CD4-positive, alpha-beta T cell treated with Interleukin-1 beta for 1 hour (primary cell): ENCODE measurements at places on chromosomes 2 and 18.
A peak's percentile ranks its signal among the peaks of the same experiment; 100 is the strongest.

GRCh38 chr2:230127195-230127594 lies 58.5 kb upstream of the SLC16A14 start:
- no peak for DNase-seq

GRCh38 chr2:206915121-206915520 lies 24.2 kb upstream of the CPO start:
- DNase-seq, result no peak

DNA sequence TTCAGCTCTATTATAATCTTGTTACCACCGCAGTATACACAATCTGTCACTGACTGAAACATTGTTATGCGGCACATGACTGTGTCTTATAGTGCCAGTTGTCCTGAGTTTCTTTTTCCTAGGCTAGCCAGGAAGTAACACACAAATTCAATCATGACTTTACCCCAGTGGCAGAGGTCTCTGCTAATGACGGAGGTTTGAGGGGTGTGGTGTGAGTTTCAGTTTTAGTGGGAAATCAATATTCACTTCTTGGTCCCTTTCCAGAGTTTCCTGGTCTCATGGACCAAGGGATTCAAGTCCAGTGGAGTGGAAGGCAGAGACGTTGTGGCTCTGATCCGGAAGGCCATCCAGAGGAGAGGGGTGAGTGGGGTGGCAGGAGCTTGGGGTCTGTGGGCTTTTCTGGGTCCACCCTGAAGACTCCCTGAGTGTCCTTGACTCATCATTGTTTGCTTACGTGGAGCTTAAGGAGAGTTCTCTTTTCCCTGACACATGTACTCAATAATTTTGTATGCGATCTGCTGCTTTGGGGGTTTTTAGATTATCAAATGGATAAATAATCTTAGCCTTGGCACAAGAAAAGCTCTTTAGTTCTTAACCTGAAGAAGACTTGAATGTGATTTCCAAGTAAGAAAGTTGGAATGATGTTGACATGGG lies 39.2 kb downstream of the HK2 start:
- DNase-seq, result no peak

DNA sequence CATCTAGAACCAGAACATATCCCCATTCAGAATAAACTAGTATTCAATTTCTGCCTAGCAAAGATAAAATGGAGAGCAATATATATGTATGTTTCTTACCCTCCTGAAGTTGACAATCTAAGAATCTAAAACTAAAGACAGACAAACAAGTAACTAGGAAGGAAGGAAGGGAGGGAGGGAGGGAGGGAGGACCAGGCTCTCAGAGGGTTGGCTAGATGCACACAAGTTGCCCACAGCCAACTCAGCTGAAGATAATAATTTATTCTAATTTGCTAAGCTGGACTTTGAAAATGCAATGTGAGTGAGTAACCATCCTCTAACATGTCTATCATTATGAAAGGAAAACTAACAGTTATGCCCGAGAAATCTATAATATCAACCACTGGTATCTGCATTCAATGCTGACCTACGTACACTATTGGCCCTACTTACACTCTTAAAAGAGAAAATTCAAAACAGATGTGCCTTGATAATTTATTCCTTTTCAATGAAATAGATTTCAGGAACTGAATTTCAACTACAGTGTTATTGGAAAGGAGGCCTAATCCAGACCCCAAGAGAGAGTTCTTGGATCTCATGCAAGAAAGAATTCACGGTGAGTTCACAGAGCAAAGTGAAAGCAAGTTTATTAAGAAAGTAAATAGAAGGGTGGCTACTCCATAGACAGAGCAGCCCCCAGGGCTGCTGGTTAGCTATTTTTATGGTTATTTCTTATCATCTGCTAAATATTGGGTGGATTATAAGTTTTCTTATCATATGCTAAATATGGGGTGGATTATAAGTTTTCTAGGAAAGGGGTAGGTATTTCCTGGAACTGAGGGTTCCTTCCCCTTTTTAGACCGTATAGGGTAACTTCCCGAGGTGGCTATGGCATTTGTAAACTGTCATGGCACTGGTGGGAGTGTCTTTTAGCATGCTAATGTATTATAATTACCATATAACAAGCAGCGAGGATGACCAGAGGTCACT lies 288.5 kb upstream of the SLC39A10 start:
- no peak for DNase-seq

DNA sequence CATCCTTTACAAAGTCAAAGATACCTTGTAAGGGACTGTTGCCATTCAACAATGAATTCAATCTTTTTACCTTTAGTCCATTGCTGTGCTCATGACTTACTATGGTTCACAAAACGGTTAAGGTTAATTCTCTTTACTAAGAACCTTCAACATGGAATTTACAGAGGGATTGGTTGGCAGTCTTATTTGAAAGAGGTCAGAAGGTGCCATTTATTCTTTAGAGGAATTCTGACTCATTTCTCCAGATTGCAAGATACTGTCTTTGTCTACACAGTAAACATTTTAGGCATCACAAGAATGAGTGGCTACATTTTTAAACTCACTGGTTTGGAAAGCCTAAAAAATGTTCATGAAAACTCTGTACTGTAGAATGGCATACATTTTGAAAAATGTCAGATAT lies 17.4 kb downstream of the KCNH7 start:
- DNase-seq, result no peak

GRCh38 chr18:6251084-6251483 lies 163.6 kb downstream of the L3MBTL4 start:
- DNase-seq, result no peak

- DNase-seq, result no peak
Observed at GRCh38 chr2:134220344-134220974, 33.4 kb upstream of the MGAT5 start.

- DNase-seq, result no peak
Observed at GRCh38 chr2:65553504-65554074, 121.2 kb upstream of the SPRED2 start.

GRCh38 chr2:190571686-190572085 lies 37.2 kb upstream of the NEMP2 start:
- no peak for DNase-seq

DNA sequence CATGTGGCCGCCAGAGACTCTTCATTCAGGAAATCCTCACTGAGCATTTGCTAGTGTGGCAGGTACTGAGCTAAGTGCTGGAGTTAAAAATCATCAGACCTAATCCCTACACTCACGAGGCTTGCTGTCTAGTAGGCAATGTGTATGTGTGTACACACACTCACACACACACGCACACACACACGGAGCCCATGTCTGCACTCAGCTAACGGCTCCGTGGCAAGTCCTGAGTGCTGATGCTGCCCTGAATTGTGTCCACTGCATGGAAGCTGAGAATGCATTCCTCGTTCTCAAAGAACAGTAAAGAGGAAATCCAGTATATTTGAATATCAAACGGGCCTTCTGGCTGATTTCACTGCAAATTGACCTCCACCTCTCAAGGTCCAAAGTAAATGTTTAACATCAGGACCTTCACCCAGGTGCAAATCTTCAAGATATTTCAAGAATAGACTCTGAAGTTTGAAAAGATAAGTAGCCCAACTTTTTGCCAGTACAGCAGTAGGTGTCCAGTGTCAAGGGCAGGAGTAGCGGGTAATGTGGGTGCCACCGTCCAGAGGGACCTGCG lies 136.1 kb upstream of the TTC39C start:
- no peak for DNase-seq

- peak; percentile 60 for DNase-seq
Observed at GRCh38 chr18:13216092-13216582, 2.4 kb upstream of the LDLRAD4 start.

- no peak for DNase-seq
Observed at GRCh38 chr2:208017721-208018120, 7.6 kb downstream of the PLEKHM3 start.

DNA sequence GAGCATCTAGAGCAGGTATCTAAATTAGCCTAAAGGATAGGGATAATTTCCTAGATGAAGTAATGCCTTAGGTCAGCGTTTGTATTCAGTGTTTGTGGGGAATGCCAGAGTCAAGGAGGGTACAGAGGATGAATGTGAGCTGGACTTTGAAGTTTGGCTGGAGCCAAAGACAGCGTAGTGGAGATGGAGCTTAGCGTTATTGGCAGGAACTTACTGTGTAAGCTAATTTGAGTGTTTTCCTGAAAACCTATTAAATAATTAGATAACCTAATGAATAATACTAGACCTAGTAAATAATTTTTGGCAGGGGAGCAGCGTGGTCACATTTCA lies 4.2 kb downstream of the RNF138 start:
- no peak for DNase-seq

DNA sequence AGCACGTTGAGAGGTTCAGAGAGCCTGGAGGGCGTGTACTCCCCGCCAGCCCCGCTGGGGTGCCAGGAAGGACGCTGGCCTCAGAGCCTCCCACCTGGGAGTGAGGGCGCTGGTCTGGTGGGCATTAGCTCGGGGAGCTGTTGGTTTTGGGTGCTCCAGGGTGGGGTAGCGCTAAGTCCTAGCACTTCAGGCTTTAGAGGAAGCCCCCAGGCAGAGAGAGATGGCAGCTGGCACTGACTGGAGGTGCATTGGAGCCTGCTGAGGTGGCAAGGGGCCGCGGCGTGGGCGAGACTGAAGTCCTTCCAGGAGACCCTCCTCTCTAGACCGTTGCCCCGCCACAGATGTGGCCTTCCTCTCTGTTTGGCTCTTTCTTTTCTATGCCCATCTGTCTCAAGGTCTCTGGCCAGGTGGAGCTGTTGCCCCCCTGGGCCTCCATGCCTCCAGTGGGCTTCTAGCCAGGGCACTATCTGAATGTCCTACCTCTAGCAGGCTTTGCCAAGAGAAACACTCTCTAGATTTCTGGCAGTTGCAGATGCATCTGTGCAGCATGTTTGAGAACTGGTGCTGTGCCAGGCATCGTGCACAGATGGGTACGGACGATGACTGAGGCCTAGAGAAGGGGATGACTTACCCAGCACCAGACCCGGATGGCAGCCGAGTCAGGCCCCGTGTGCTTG lies 6.6 kb downstream of the CAPN10 start:
- no peak for DNase-seq

GRCh38 chr18:71106701-71107100 lies 817.9 kb downstream of the SOCS6 start:
- DNase-seq, result no peak

DNA sequence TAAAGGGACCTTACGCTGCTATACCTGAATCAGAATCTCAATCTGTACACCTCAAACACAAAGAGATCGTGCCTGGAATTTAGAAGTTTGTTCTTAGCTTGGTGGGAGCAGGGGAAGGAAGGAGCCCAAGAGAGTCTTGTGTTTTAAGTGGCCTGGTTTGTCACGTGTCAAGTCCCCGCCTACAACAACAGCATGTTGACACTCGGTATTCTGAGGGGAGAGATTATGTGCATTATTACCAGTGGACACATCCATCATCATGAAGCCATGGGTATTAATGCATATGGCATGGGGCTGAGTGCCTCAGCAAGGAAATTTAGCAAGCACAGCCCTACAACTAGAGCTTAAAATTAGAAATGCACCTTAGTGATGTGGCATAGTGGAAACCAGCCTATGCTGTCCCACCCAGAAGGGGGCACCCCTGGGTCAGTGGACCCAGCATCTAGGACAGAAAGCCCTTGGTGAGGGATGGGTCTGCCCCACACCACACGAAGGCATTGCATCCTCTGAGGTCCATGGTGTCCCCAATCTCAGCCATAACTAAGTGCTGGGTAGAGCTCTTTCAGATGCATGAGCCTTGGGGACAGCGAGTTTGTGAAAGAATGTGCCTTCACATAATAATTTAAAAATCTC lies 138.7 kb downstream of the MGAT5 start:
- DNase-seq, result no peak

DNA sequence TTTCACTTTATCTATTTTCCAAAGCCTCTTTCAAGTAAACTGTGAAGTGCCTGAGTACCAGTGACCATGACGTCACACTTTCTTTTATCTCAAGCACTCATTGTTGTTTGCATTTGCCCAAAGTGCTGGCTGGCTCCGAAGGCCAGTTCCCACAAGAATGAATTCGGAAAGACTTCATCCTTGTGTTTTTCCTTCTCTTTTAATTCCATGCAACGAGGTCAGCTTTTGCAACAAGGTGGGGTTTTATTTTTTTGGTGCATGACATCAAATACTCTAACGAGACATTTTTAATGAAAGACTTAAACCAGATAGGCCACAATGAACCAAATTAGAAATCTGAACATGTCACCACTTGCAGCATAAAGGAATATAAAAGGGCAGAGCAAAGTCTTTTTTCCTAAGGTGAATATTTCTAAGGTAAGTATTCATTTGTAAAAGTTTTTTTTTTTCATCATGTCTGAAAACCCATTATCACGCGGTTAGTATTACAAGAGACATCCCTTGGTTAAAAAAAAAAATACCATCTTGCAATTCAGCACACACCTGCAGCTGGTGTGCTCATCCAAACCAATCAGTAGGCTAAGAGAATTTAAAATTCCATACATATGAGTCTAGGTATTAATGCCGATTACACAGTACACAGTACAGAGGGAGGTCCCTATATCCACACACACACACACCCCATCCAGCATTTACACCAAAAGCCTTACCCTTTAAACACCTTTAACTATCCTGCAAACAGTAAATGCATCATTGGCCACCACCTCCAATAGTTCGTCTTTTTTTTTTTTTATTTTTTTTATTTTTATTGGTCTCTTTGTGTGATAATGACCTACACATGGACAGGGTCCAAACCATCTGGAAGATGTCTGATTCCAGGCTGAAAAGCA lies 2.3 kb downstream of the ARL4C start:
- DNase-seq, result peak; percentile 62

- DNase-seq, result no peak
Observed at GRCh38 chr2:105184420-105184819, 57.1 kb upstream of the GPR45 start.

GRCh38 chr2:85956646-85957039 lies 67.9 kb upstream of the ST3GAL5 start:
- no peak for DNase-seq

- no peak for DNase-seq
Observed at GRCh38 chr2:200728630-200729029, 83.1 kb upstream of the BZW1 start.

DNA sequence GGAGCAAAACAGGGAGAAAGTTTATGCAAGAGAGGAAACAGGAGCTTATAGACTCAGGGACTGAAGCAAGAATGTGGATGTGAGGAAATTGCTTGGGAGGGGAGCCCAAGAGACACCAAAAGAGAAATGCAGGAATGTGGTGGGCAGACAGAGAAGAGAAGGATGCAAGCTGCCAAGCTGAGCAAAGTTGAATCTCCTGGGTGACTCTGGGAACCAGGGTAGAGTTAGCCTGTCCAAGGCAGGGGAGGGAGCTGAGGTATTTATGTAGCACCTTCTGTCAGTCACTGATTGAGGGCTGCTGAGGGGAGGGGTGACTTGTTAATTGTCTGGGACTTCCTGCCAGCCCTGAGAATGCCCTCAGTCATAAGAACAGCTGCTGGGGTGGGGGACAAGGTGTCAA lies 464.3 kb downstream of the NBAS start:
- DNase-seq, result no peak

- no peak for DNase-seq
Observed at GRCh38 chr2:219661955-219662395, 34.5 kb downstream of the SLC4A3 start.

DNA sequence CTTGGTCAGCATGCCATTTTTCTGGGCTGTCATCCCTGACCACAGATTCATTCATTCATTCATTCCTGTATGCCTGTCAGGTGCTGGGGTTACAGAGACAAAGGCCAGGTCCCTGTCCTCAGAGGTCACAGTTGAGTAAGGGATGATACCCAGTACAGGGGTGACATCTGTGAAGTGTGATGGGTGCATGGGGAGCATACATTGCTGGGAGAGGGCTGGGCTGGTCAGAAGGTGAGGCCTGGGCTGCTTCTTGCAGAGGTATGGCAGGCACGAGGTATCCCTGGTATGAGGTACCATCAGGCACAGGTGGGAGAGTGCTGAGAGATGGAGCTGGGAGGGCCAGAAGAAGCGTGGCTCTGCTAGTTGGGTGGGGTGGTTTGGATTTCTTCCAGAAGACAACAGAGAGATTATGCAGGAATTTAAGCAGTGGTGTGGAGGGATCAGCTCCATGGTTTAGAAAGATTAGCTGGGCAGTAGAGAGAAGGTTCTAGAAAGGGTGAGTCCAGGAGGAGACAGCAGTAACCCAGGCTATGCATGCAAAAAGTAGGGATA lies 181.9 kb upstream of the HAAO start:
- DNase-seq, result no peak
